Pancreas (tissue), 10 donors: ENCODE measurements at places on chromosomes 2 and 18.

DNA sequence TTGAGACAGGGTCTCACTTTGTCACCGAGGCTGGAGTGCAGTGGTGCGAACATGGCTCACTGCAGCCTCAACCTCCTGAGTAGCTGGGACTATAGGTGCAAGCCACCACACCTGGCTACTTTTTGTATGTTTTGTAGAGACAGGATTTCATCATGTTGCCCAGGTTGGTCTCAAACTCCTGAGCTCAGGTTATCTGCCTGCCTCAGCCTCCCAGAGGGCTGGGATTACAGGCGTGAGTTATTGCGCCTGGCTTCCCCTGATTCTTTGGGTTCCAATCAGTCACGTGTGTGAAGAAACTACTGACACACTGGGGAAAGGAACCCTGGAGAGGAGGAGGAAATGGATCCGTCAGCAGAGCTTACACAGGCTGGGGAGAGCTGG lies 22.3 kb upstream of the RAB10 start:
- DNase-seq, result no peak

DNA sequence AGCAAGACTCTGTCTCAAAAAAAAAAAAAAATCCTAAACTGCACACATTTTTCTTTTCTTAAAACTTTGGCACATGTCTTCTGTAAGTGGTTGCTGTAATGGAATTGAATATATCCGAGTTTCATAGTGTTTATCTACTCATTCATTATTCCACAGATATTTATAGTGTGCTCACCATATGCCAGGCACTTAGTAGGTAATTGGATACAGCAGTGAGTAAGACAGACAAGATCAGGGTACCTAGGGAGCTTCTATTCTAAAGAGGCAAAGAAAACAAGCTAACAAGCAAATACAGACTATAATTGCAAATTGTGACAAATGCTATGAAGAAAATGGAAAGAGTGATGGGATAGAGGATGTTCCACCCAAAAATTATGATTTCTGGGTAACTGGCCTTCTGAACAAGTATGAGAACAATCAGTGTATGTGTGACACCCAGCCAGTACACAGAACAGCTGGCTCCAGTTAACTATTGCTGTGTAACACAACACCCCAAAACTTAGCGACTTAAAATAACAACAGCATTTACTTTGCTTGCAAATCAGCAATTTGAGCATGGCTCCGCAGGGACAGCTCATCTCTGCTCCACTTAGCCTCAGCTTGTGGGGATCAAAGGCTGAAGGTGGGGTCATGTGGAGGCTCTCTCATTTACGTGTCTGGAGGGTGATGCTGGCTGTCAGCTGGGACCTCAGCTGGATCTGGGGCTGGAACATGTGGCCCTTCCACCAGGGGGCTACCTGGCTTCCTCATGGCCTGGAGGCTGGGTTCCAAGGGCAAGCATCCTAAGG lies 224.9 kb downstream of the INSIG2 start:
- no peak for DNase-seq

DNA sequence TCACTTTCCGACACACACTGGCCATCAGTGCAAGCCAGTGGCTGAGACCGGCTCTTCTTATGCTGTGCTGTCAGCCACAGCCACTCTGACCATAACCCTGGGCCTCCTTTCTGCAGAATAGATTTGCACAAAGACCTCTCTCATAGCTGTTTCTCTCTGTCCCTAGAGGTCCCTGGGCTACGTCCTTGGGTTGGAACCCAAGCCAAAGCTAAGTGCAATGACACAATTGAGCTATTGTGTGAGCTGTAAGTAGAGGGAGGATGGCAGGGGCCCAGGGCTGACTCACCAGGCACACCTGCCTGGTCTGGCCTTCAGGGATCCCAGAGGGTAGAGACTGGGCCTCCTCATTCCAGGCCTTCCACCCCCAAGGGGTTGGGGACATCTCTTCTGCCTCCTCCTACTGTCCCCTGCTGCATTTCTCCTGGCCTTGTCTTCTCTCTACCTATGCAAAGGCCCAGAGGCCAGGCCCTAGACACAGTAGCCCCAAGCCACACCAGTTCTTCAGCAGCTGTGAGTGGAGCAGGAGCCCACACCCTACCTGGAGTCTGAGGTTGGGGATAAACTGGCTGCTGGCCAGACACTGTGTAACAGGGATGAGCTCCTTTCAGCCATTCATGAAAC lies 174.6 kb downstream of the NCK2 start:
- DNase-seq, result peak; percentile 42

DNA sequence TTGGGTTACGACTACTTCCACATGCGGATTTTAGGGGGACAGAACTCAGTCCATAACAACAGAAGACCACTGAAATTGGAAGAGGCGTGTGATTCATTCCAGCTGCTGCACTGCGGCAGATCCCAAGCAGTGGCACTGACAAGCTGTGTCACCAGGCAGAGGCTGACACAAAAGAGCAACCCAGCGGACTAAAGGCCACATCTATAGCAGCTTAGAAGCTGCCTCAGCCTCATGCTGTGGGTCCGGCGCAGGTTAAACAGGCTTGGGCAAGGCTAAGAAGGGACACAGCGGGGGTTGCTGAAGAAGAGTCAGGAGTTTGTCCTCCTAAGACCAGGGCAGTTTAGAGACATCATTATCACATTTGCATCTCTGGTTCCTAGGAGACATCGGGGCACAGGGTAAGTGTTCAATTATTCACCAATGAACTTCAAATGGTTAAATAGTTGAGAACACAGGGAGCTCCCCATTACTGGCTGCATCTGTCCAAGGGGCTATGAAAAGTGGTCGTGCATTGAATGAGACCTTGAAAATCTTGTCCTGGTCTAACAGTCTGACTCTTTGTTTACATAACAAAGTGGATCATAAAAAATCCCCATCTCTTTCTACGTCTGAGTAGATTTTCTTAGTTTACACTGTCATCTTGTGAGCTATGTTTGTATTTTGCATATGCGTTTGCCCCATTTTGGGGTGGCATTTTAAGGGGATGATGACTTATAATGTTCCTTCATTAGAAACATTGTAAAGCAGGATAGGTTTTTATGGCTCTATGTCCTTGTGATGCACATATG lies 162.3 kb upstream of the TRIB2 start:
- no peak for DNase-seq

GRCh38 chr2:12543978-12544558 lies 172.7 kb upstream of the TRIB2 start:
- no peak for DNase-seq

DNA sequence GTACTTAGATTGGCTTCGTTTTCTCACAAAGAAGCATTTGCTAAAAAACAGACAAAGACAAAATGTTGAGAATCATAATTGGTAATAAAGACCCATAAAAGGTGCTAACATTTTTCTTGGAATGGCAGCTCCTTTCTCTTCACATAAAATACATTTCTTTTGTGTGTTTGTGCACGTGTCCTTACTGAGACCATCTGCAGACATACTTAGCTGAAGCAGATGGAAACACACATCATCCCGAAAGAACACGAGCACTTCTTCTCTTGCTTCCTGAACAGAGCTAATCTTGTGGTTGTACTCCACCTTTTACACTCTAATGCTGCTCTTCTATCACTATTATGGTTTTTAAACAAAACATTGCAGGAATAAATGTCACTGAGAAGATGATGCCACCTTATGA lies 142.5 kb downstream of the SPHKAP start:
- no peak for DNase-seq

GRCh38 chr2:38586931-38587330 lies 15.8 kb downstream of the HNRNPLL start:
- no peak for DNase-seq

DNA sequence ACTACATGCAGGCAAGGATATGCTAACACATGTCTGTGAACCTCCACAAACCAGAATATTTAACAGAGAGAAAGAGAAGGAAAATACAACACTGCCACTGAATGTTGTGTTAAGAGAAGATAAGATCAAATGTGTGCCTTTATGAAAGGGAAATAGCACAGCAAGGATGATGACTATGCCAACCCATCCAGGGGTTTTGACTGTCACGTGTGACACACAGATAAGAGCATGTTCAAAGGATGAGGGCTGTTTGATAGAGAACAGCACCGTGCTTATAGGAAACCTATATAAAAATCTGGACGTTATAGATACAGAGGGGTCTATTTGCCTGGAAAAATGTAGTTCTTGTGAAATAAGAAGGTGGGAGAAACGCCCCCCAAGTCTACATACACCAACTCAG lies 911.8 kb downstream of the CPS1 start:
- DNase-seq, result no peak

GRCh38 chr2:152566728-152567069 lies 150.6 kb downstream of the PRPF40A start:
- DNase-seq, result no peak

- no peak for DNase-seq
Observed at GRCh38 chr2:222196159-222196558, 102.6 kb downstream of the PAX3 start.

GRCh38 chr18:36526611-36527010 lies 229.1 kb downstream of the FHOD3 start:
- DNase-seq, result no peak

DNA sequence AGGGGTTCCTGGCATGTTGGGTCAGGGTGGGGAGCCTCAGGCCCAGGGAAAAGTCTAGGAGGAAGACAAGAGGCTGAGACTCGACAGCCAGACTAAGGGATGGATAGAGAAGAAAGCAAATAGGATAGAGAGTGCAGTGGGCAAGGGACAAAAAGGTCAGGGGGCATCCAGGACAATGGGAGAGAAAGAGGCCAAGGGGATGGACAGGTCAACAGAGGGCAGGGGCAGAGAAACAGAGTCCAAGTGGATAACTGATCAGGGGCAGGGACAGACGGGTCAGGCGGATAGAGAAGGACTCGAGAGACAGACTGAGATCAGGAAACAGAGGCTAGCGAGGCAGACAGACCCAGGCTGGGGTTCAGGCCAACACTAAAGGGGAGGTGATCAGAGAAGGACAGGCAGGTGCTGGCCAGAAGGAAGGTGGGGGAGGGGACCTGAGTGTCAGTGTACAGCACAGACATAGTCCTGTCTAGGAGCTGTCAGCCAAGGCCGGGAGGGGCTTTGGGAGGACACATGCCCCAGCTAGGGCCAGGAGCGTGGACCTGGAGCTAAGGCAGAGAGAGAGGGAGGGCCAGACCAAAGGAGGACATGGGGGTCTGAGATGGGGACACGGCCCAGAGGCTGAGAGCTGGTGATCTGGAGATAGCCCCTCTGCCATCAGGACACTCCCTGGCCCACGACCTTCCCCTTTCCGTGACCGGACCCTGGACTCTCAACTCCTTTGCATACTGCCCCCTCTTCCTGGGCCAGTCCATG lies 12.2 kb downstream of the ASIC4 start:
- no peak for DNase-seq

DNA sequence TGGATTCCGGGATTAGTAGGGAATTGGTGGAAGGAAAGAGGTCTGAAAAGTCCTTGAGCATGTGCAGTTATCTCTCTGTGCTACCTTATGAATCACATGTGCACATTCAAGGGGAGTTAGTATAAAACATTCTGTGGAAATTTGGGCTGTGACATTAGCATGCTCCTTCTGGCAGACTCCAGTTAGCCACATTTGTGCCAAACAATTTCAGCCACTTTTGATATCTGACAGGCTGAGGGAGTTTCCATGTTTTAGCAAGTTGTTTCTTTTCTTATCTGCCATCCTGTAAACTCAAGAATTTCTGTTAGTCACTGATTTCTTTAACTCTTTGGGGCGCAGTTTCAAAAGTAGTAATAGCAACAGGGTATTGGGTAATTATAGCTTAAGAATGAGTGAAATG lies 28.3 kb upstream of the GYPC start:
- no peak for DNase-seq

DNA sequence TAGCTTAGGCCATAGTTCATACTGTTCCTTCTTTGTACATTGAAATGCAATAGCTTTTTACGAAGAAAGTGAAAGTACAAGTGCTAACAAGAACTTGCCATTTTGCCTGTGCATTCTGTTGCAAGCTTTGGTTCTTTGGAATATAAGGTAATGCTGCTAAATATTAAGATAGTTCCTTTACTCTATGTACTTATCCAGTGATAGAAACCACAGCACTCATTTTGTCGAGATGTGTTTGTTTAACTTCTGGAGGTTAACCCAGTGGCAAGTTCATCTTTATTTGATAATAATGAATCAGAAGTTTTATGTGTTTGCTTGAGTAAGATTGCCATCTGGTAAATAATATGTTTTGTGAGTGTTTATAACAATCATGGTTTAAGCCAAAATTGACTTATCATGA lies 373.1 kb upstream of the FANCL start:
- DNase-seq, result no peak

DNA sequence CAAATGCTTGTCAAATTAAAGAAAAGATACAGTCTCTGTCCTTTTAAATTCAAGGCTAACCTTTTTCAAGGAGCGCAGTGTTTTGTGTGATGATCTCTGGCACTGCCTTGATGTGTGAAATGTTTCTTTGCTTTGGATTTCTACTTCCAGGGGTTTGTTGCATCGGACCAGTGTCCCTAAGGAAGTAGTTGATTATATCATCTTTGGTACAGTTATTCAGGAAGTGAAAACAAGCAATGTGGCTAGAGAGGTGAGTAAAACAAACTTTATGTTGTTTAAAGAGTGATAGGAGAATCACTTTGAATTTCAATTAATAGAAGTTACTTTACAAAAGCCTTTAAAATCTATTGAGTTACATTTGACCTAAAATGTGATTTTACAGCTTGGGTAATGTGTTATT lies 28.8 kb downstream of the HADHB start:
- no peak for DNase-seq

- DNase-seq, result peak; percentile 8
Observed at GRCh38 chr2:137467246-137467862, 496.9 kb upstream of the HNMT start.

DNA sequence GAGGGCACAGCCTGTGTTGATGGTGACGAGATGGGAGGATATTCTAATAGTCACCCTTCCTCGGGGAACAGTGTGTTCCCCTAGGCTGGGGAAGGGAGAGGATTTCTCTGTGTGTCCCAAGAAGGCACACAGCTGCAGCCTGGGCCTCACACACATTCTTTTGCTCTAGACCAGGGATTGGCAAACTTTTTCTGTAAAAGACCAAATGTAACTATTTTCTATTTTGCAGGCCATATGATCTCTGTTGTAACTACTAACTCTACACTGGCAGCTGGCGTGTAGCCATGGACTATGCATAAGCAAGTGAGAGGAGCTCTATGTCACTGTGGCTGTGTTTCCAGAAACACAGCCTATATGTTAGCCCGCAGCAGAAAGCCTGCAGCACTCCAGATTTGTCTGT lies 65.8 kb downstream of the ARHGAP28 start:
- DNase-seq, result no peak

- DNase-seq, result no peak
Observed at GRCh38 chr2:24739354-24740025, 53.7 kb downstream of the PTRHD1 start.
